Activated CD4-positive, alpha-beta T cell treated with anti-CD3 and anti-CD28 coated beads for 36 hours (primary cell): ENCODE measurements at places on chromosomes 12 and 14. TPM values are rescaled to one million over a fixed set of nuclear protein-coding genes. Genes with fewer than 3 reads are reported as not detected.

The CFAP251 gene
- total RNA-seq = 0.59 TPM

The WSCD2 gene
- not detected for total RNA-seq

The NPFF gene
- total RNA-seq = not detected

The DDHD1 gene
- total RNA-seq = 36.2 TPM
